Astrocyte (in vitro differentiated cells and primary cell): ENCODE measurements at places on chromosomes 12 and 14. TPM values are rescaled to one million over a fixed set of nuclear protein-coding genes. Genes with fewer than 3 reads are reported as not detected.

The RNF212B gene
- total RNA-seq = not detected in 2 replicates

The FZD10 gene
- not detected in 2 replicates for total RNA-seq

The FRS2 gene
- total RNA-seq = 54.1 and 60.9 TPM in 2 replicates

The LMO3 gene
- 0.98 and 0.99 TPM in 2 replicates for total RNA-seq

The CD27 gene
- total RNA-seq = not detected in 2 replicates

The A2ML1 gene
- total RNA-seq = not detected in 2 replicates

DNA sequence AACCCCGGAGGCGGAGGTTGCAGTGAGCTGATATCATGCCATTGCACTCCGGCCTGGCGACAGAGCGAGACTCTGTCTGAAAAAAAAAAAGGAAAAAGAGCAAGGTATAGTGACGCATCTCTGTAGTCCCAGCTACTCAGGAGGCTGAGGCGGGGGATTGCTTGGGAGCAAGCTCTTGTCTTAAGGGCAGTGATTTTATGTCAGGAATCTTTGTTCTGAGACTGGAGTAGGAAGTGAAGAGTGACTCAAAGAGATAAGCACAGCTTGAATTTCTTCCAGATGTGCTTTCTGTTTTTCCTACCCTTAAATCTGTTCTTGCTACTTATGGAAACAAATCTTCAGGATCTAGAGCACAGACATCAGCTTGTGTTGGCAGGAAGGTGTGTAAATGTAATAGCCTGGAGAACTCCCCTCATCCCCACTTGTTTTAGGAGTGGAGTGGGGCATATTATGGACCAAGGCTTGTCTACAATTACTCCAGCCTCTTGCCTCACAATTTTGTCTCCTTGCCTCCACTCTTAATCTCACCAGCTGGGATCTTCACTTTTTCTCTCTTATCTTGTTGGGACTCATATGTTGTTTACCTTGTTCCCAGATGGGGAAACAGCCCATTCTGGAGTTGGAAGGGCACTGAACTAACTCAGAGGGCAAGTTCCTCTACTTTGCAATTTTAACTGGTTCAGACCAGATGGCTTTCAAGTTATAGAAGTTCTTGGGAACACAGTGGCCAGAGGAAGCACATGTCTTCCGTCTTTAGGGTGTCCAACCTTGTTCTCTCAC lies 7.5 kb downstream of the TMED2 start:
- no peaks in the 10 kb centered on the region for H3K27me3 ChIP-seq
- peaks cover 53% of the 10 kb centered on the region for H3K36me3 ChIP-seq
- peak; percentile 70 for DNase-seq
- H3K4me3 ChIP-seq = no peak overlapping the region

DNA sequence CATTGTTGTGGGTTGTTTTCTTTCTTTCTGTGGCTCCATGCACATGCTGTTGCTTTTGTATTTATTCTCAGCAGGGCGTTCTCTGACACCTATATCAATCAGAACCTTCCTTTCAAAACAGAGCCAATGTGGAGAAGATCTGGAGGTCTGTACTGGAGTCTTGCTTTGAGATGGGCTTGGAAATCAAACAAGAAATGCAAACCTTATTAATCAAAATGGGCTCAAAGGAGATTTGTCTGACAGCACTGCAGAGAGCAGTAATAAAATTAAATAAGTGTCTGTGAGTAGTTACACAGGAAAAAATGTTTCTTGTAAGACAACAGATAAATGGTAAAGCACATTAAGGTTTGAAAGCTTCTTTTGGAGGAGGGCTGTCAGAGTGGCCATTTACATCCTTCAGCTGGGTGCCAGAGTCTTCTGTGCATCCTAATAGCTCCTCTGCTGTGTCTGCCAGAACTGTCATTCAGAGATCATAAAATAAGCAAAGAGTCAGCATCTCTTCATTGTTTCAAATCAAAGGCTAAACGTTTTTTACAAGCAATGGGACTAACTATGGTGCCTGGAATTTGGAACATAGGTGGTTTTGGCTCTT lies 414.3 kb downstream of the NAV3 start:
- H3K4me3 ChIP-seq = no peak overlapping the region
- H3K4me1 ChIP-seq = no peaks in the 10 kb centered on the region
- no peaks in the 10 kb centered on the region for H3K36me3 ChIP-seq
- no peak overlapping the region for H3K27ac ChIP-seq
- DNase-seq = no peak

- no peak overlapping the region for H3K4me3 ChIP-seq
- DNase-seq = no peak
- H3K4me1 ChIP-seq = no peaks in the 10 kb centered on the region
- no peaks in the 10 kb centered on the region for H3K27me3 ChIP-seq
These were observed 53.1 kb downstream of the ZFYVE26 start for GRCh38 chr14:67763158-67763822.

DNA sequence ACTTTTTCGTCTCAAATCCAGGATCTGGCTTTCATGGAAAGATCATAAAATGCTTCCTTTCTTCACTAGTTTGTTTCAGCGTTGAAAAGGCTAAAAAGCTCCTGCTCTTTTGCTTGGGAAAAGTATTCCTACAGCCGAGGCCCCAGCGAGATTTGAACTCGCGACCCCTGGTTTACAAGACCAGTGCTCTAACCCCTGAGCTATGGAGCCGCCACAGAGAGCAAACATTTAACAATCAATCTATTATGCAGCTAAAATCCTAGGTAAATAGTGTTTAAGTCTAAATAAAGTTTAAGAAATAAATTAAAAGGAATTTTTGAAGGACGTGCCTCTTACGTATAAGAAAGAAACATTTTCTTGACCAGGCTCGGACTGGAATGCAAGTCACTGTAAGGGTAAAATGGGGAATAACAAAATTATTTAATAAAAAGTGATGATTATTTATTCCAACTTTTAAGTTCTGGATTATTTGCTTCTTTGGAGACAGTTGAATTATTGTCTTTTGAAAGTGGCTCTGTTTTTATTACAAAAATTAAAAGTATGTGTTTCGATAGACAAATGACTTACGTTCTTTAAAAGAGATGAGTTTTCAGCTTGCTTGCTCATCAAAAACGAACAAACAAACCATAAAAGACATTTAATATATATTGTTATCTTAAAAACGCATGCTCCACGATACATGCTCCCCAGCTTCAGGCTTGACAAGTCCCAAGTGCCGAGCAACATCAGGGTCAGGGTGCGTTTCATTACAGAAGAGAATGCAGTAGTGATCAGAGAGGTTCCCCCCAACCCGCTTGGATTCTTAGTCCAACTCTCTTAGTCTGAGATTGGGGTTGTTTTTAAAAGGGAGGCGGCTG lies 10.2 kb downstream of the OR6S1 start:
- H3K27me3 ChIP-seq = peaks cover 20% of the 10 kb centered on the region
- H3K36me3 ChIP-seq = no peaks in the 10 kb centered on the region
- H3K27ac ChIP-seq = no peak overlapping the region
- peak overlapping the region; percentile 51 for H3K4me3 ChIP-seq
- peaks cover 13% of the 10 kb centered on the region for H3K4me1 ChIP-seq

DNA sequence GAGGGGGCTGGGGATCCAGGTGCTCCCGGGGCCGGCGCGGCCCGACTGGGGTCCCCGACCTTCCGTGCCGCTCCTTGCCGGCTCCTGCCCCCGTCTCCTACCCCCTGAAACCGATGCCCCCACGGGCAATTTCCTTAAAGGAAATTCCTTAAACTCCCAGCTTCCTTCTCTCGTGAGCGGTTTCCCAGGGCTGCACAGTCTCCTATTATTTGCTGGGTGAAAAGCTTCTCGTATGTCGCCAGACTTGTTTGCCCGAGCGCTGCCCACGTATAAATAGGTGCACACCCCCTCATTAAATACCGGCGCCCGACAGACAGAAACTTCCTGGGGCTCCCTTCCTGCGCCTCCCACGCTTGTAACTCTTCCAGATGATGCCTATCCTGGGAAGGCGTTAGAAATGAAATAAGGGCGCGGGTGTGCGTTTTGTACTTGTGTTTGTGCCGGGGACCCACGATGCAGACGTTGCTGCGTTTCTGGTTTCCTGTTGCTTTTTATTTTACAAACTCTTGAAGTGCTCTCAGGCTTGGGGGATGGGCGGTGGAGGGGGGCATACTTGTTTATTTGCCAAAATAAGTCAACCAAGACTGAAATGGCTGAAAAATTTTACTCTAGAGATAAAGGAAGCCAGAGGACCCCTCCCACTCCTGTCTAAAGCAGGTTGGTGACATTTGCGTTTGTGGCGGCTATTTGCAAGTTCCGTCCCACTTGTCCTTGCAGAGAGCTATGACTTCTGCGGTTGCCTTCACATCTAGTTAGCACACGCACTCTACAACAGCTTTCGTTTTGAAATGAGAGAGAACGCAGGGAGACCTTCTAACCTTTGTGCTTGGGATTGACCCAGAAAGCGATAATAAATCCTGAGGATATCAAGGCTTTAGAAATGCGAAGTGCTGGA lies 1.0 kb downstream of the HIP1R start:
- no peaks in the 10 kb centered on the region for H3K36me3 ChIP-seq
- peaks cover 14% of the 10 kb centered on the region for H3K4me1 ChIP-seq
- H3K27ac ChIP-seq = no peak overlapping the region
- H3K4me3 ChIP-seq = peak overlapping the region; percentile 73
- H3K27me3 ChIP-seq = no peaks in the 10 kb centered on the region

GRCh38 chr14:90159146-90159545 lies 97.2 kb upstream of the PSMC1 start:
- H3K36me3 ChIP-seq = no peaks in the 10 kb centered on the region
- no peaks in the 10 kb centered on the region for H3K4me1 ChIP-seq
- H3K27ac ChIP-seq = no peak overlapping the region
- H3K4me3 ChIP-seq = no peak overlapping the region

- peaks cover 20% of the 10 kb centered on the region for H3K4me1 ChIP-seq
- no peaks in the 10 kb centered on the region for H3K36me3 ChIP-seq
- H3K27me3 ChIP-seq = no peaks in the 10 kb centered on the region
- no peak overlapping the region for H3K4me3 ChIP-seq
These were observed 17.6 kb upstream of the NTN4 start for GRCh38 chr12:95808146-95808545.

DNA sequence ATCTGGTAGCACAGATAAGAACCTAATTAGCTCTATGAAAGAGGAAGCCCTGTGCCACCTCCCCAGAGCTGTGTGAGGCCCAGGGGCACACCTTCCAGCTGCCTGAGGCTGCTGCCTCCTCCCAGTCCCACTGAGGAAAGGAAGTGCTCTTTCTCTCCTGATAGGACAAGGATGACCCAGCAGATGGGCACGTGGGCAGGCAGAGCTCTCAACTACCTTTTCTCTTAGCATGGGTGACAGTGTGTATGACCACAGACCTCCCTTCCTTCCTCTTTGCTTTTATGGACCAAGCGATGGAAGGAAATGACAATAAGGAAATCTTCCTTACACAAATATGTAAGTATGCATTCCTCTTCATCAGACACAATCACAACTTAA lies 127.6 kb upstream of the AMIGO2 start:
- no peaks in the 10 kb centered on the region for H3K36me3 ChIP-seq
- H3K4me3 ChIP-seq = no peak overlapping the region
- no peaks in the 10 kb centered on the region for H3K27me3 ChIP-seq
- peaks cover 3% of the 10 kb centered on the region for H3K4me1 ChIP-seq
- H3K27ac ChIP-seq = no peak overlapping the region
- no peak for DNase-seq

DNA sequence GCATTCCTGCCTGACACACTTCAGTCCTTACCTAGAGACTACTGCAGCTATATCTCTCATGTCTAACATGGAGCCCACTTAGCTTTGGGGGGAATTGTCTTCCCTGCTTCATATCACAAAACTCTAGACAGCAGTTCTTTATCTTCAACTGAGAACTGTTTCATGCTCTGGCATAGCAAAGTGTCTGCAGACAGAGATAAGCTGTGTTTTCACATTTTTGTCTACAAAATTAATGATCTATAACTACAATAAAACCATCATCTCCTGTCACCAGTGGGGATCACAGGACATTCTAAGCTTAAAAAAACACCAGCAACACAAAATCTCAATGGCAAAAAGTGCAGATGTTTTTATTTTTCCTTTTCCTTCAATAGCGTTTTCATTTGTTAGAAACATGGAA lies 137.1 kb upstream of the VRK1 start:
- peaks cover 6% of the 10 kb centered on the region for H3K27me3 ChIP-seq
- H3K4me3 ChIP-seq = no peak overlapping the region
- no peaks in the 10 kb centered on the region for H3K4me1 ChIP-seq

- H3K27me3 ChIP-seq = no peaks in the 10 kb centered on the region
- H3K36me3 ChIP-seq = no peaks in the 10 kb centered on the region
- H3K4me1 ChIP-seq = no peaks in the 10 kb centered on the region
- no peak overlapping the region for H3K27ac ChIP-seq
- H3K4me3 ChIP-seq = no peak overlapping the region
- no peak for DNase-seq
These were observed 233.2 kb upstream of the AMIGO2 start for GRCh38 chr12:47312808-47313426.
